A549 (cell line): ENCODE measurements at places on chromosomes 2 and 18. TPM values are rescaled to one million over a fixed set of nuclear protein-coding genes. Genes with fewer than 3 reads are reported as not detected.

Gene DCDC2C
- not detected in 3 replicates for polyA plus RNA-seq

Gene NIF3L1
- polyA plus RNA-seq: 47.0 to 49.5 TPM (median 47.3 TPM) in 3 replicates

Gene CERKL
- 0.25 to 0.32 TPM (median 0.30 TPM) in 3 replicates for polyA plus RNA-seq

Gene COX7A2L
- 126 to 130 TPM (median 127 TPM) in 3 replicates for polyA plus RNA-seq

Gene CYS1
- polyA plus RNA-seq: 0.64 to 1.2 TPM (median 1.1 TPM) in 3 replicates

Gene SERPINB11
- not detected in 3 replicates for polyA plus RNA-seq

Gene CRYGC
- not detected in 3 replicates for polyA plus RNA-seq

Gene ZNF385B
- not detected in 3 replicates for polyA plus RNA-seq

Gene KCNG2
- not detected in 3 replicates for polyA plus RNA-seq

Gene TMEM247
- not detected in 3 replicates for polyA plus RNA-seq

Gene ACTG2
- 0.26 to 0.51 TPM (median 0.33 TPM) in 3 replicates for polyA plus RNA-seq

Gene PID1
- polyA plus RNA-seq: 2.7 to 3.2 TPM (median 2.7 TPM) in 3 replicates

Gene GALR1
- polyA plus RNA-seq: not detected in 3 replicates

Gene OST4
- 809 to 921 TPM (median 880 TPM) in 3 replicates for polyA plus RNA-seq

Gene APOB
- polyA plus RNA-seq: not detected in 3 replicates

Gene MC2R
- not detected in 3 replicates for polyA plus RNA-seq

Gene XIRP2
- polyA plus RNA-seq: not detected in 3 replicates

Gene FN1
- polyA plus RNA-seq: 157 to 223 TPM (median 203 TPM) in 3 replicates

Gene SOX11
- not detected in 3 replicates for polyA plus RNA-seq

Gene EHD3
- polyA plus RNA-seq: 7.9 to 9.2 TPM (median 8.7 TPM) in 3 replicates

Gene MYCN
- polyA plus RNA-seq: not detected in 3 replicates

Gene ETAA1
- 11.9 to 14.5 TPM (median 13.0 TPM) in 3 replicates for polyA plus RNA-seq

Gene GALNT14
- polyA plus RNA-seq: 38.3 to 48.0 TPM (median 40.0 TPM) in 3 replicates

Gene SIX3
- 0.41 to 0.73 TPM (median 0.59 TPM) in 3 replicates for polyA plus RNA-seq

Gene ALPP
- 0.18 to 0.31 TPM (median 0.18 TPM) in 3 replicates for polyA plus RNA-seq

Gene TMEM169
- 0.80 to 0.82 TPM (median 0.81 TPM) in 3 replicates for polyA plus RNA-seq

Gene LOXHD1
- polyA plus RNA-seq: not detected in 3 replicates

Gene CCT4
- 355 to 405 TPM (median 361 TPM) in 3 replicates for polyA plus RNA-seq

Gene DNER
- polyA plus RNA-seq: 2.5 to 4.2 TPM (median 3.8 TPM) in 3 replicates

Gene MROH2A
- 0.04 to 0.28 TPM (median 0.10 TPM) in 3 replicates for polyA plus RNA-seq

Gene TTC31
- 25.4 to 26.2 TPM (median 25.7 TPM) in 3 replicates for polyA plus RNA-seq

Gene UGT1A4
- polyA plus RNA-seq: 0.05 to 0.14 TPM (median 0.12 TPM) in 3 replicates

Gene ARID5A
- 4.0 to 4.4 TPM (median 4.2 TPM) in 3 replicates for polyA plus RNA-seq

Gene NYAP2
- polyA plus RNA-seq: 0.01 to 0.03 TPM in 2 of 3 replicates, not detected in the other

Gene MYO5B
- 6.4 to 9.4 TPM (median 6.9 TPM) in 3 replicates for polyA plus RNA-seq

Gene XRCC5
- polyA plus RNA-seq: 209 to 222 TPM (median 217 TPM) in 3 replicates

Gene CFAP65
- polyA plus RNA-seq: 0.14 to 0.28 TPM (median 0.22 TPM) in 3 replicates

Gene SERPINB3
- polyA plus RNA-seq: not detected in 3 replicates

Gene SAP130
- polyA plus RNA-seq: 12.3 to 14.0 TPM (median 13.9 TPM) in 3 replicates

Gene DUSP2
- polyA plus RNA-seq: 0.22 to 0.26 TPM (median 0.22 TPM) in 3 replicates

Gene GPR35
- polyA plus RNA-seq: 0.79 to 1.0 TPM (median 0.90 TPM) in 3 replicates

Gene CENPA
- 41.6 to 45.7 TPM (median 43.7 TPM) in 3 replicates for polyA plus RNA-seq
